Suppressor macrophage treated with lipopolysaccharide for 4 hours (primary cell): ENCODE measurements at places on chromosomes 4 and X.
A peak's percentile ranks its signal among the peaks of the same experiment; 100 is the strongest.

GRCh38 chr4:158538911-158539310 lies 17.2 kb downstream of the RXFP1 start:
- DNase-seq = peak; percentile 85

DNA sequence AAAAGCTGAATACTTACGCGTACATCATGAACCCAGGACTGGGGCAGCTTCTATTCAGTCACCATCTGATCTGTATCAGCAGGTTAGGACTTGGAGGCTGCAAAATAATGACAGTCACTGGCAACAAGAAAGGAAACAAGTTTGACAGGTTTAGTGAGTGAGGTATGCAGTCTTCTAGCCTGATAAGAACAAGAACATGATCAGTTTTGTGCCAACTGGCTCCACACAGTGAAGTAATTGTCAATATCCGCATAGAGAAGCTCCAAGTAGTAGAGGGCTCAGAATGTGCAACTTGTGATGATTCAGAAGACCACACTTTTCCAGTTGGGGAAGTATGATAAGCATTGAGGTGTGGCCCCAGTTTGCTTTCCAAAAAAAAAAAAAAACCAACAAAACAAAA lies at the start of gene TMPRSS11F:
Gene TMPRSS11F (minus strand): TSS at position 77 of the 400 bp plus-strand sequence. CDS start 49 bp downstream, at position 28.
- DNase-seq = no peak

DNA sequence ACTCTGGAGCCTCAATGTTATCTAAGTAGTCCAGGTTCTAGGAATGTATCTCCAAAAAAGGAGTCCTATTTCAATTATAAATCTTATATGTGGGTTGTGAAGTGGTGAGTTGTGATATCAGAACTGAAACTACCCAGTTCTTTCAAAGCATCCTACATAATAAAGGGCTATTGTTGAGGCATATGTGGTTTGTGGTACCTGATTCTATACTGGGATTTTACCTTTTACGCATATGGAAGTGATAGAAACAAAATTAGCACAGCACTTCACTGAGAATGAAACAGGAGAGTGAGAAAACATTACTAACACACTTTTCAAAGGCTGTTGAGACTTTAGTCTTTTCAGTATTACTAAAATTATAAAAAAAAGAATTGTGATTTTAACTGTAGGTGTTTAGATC lies 417.7 kb upstream of the GALNT7 start:
- DNase-seq = no peak

DNA sequence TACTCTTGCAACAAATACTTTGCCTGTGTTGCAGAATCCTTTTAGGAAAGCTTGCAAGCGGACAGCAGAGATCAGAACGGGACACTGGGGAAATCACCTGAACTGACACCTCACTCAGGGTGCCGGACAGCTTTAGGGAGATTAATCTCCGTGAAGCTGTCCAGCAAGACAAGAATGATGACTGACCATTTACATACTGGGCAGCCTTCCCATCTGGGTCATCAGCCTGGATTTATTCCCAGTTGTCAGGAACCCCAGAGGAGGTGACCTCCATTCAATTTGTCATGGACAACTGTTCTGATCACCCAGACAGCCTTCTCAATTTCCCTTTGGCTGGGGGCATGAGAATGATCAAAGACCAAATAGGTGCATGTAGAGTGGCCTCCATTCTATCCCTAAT lies 93.0 kb upstream of the EGFL6 start:
- no peak for DNase-seq

GRCh38 chrX:32572644-32573043 lies 638.7 kb downstream of the DMD start:
- no peak for DNase-seq

DNA sequence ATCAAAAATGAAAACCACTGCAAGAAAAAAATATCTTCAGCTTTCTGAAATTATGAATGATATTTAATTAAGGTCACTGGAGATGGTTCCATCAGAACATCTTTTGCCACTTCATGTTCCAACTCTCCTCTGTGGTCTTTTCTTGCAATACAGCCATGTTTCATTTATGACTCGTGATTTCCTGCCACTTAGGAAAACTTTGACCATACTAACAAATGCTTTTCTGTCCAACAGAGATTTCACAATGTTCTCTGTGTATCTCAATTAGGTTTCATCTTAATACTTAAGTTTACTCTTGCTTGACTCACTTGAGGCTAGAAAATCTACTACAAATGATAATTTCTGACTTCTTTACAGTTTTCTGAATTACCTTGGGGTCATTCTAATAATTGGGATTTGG lies 330.9 kb downstream of the CXXC4 start:
- DNase-seq = no peak

GRCh38 chrX:91108761-91109160 lies 325.9 kb upstream of the PABPC5 start:
- no peak for DNase-seq

DNA sequence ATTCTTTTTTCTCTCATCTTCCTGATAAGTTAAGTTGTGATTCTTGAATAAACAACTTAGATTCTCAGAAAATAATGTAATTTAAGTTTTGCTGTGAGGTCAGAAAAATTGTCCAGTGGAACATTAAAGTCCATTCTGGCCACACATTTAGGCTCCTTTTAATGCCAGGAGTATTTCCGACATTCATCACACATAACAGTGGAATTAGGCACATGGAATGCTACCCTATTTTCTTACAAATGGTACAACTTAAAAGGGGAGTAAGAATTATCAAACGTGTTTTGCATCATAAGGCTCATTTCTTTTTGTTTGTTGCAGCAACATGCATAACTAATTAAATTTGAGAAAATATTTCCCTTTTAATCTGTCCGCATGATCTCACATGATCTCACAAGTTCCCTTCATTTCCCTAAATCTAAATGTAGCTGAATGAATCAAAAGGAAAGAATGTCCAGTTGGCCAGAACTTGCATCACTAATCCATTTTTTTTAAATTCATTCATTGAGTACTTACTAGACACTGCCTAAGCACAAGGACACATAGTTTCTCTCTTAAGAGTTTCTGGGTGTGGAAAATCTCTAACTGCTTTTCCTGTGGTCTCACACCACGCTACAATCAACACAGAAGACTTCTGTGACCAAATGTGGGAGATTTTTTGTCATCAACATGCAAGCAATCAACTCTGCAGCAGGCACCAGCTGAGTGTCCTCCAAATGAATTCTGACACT lies 22.0 kb downstream of the SPARCL1 start:
- DNase-seq = no peak

DNA sequence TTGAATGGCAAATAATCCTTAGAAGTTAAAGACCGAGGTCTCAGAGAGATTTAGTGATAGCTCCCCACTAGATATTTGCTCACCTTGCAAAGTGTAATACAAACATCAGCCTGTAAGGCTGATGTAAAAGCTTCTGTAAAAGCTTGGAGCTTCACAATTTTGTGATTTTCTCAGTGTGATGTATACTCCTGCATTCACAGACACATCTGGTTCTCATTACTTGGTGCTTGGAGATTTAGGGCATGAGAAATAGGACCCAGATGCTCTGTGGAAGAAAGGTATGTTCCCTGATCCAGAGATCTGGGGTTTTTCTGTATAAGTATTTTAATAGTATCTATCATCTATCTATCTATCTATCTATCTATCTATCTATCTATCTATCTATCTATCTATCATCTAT lies 1664.3 kb downstream of the C4orf33 start:
- DNase-seq = no peak

GRCh38 chr4:7507381-7507780 lies 72.7 kb upstream of the PSAPL1 start:
- DNase-seq = no peak

DNA sequence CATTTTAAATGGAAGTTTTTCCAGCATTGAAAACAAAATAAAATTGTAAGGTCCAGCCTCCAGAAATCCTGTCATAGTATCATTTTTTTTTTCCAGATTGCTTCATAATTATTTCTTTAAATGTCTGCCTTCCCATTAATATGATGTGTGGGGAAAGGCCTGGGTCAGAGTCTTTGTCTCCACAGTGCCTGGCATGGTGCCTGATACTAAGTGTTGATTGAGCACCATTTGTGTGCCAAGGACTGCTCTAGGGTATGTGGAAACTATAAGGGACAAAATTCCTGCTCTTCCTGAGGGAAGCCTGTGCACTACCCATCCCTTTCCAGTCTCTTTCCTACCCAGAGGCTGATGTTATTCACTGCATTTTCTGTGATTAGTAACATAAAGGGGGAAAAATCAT lies 53.1 kb upstream of the BEND4 start:
- no peak for DNase-seq

- peak; percentile 92 for DNase-seq
Measured at GRCh38 chrX:119685225-119686066, 7.5 kb downstream of the SEPTIN6 start.

DNA sequence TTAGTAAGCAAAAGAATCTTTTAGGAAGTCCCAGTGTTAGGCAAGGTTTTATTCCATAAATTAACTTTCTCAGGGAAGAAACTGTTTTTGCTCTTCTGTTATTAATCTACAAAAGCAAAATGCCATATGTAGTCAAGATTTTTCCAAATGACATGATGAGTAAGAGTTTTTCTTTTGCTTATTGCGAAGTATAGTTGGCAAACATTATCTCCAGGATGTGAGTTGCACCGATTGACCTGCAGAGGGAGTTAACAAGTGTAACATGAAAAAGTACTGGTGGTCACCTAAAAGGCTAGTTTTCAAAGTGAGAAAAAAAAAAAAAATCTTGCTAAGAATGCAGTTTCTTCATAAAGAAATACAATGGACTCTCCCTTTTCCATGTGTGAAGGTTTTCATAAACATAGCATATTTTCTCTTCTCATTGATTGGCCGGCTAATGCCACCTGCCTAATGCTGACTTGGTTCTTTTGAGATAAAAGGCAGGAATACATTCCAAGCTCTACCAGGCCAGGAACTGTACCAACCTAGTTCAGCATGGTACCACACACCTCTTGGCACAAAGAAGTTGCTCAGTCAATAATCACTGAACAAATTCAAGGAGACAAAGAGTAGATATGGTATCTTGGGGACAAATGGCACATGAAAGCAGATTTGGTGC lies 100.2 kb downstream of the LNX1 start:
- peak; percentile 52 for DNase-seq

- no peak for DNase-seq
Measured at GRCh38 chr4:115655626-115656025, 542.2 kb upstream of the NDST4 start.

- DNase-seq = no peak
Measured at GRCh38 chr4:31947101-31947500, 1226.9 kb downstream of the PCDH7 start.
